ENCODE measurements at places on chromosomes 13 and 19.

- no peak for DNase-seq
Observed at GRCh38 chr13:45852494-45852893, 941 bp upstream of the SIAH3 start.

- no peak for DNase-seq
Observed at GRCh38 chr19:34669305-34669704, 7.7 kb downstream of the SCGB2B2 start.

DNA sequence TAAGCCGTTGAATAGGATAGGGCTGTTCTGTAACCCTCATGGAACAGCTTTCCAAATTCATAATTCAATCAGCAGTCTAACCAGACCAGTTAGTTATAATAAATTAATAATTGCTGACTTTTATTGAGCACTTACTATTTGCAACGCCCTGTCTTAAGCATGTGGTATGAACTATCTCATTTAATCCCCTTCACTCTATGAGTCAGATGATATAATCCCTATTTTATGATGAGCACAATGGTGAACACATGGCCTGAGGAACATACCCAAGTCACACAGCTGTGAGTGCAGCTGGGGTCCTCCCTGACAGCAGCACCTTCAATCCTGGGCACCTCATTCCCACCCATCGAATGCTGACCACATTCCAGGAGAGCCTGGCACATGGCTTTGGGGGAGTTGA lies 28.0 kb upstream of the SACS start:
- no peak for DNase-seq

GRCh38 chr13:96795670-96796069 lies 198.6 kb downstream of the OXGR1 start:
- no peak for DNase-seq

GRCh38 chr13:98105929-98106336 lies 37.0 kb upstream of the FARP1 start:
- no peak for DNase-seq

DNA sequence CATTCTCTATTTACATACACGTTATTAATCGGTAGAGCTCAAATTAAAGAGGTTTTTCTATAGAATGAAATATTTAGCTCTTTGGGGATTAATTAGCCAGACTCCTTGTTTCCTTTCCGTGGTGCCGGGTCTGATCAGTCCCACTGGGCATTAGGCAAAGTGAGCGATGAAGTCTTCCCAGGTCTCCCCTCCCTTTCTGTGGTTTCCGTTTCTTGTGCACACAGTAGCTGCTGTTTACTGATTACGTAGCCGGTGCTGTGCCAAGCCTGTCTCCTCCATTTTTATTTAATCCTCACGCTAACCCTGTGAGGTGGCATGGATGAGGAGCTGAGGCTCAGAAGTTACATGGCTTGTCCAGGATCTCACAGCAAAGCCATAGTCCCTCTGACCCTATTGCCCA lies 9.0 kb downstream of the SLC25A15 start:
- DNase-seq = no peak

GRCh38 chr19:5170329-5170745 lies 170.3 kb downstream of the PTPRS start:
- DNase-seq = no peak
